ENCODE measurements at places on chromosomes 4 and X.

GRCh38 chr4:103305355-103305754, 107.2 kb upstream of the CENPE start:
- no peak for DNase-seq

DNA sequence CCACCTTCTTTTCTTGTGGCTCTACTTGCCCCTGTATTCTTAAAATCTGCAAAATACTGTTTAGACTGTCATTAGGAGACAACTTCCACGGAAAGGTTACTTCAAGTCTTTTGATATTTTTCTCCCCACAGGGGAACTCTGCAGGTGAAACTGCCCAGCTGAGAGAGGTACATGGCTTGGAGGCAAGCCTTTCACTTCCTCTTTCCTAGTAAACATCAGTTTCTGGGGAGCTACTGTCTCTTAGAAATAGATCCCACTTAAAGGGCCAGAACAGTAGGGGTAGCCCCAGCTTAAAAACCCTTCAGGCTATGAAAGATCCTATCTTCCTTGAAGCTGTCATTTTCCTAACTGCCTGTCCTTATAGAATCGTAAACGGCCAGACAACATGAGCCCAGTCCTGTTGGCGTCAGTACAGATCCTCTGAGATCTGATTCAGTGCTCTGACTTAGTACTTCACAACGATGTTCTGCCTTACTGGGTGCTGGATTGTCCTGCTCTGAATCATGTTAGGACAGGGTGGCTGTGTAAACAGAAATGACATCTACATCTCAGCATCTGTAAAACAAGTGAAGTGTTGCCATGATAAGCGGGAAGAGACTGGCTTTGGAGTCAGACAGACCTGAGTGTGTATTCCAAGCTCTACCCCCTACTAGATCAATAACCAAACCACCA, 102.1 kb downstream of the ITIH6 start:
- peak; percentile 25 for DNase-seq

GRCh38 chrX:132837126-132837525, 121.3 kb downstream of the HS6ST2 start:
- no peak for DNase-seq

- DNase-seq, result no peak
Measured at GRCh38 chr4:52298444-52298843, 247.3 kb downstream of the SPATA18 start.

DNA sequence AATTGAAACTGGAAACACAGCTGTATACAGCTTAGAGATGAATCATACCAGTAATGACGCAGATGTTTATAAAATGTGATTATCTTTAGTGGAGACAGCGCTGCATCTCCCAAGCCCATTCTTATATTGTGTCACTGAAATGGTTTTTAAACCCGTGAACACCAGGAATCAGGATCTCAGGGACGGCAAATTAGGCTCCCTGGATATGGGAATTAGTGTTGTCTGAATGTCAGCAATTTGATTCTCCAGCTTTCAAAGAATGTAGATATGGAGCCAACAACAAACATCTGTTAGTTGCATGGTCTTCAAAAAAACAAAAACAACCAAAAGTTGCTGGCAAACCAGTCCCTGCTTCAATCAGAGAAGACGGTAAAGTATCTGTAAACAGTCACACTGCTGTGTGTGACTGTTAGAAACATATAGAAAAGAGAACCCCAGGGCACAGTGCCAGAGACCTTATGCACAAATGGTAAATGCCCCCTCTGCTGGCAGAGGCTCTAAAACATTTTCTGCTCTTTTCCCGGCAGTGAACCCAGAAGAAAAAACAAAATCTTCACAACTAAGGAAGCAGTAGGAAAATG, 351.9 kb upstream of the FTHL17 start:
- DNase-seq, result no peak

DNA sequence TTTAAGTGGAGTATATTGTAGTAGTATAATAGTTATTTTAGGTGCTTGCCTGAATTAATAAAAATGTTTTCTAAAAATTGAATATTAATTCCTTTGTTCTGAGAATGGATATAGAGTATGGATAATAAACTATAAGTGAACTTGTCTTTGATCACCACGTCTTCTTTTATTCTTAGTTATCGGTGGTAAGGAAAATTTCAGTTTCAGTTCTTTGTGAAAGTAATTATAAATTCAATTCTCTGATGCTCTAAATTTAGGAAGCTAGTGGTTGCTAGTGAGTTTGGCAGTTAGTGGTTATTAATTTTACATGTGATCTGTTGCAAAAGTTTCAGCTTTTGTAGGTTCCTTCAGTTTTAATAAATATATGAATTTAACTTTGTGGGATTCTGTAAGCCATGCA, 30.8 kb downstream of the MRPL1 start:
- peak; percentile 16 for DNase-seq

DNA sequence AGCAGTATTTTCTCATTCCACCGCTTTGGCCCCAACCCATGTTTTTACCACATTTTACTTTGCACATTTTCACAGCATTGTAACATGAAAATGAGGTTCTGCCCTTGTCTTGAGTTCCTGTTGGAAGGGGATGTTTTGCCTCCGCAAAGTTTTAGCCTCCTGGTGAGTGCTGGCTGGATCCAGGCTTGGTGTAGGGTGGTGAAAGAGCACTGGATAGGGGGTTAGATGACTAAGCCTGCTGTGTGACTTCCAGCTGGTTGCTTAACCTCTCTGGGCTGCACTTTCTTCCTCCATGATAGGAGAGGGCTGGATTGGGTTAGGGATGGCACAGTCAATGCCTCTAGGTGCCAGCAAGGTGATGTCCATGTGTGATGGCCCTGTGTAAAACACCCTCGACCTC, 28.9 kb downstream of the CYTL1 start:
- DNase-seq, result no peak

DNA sequence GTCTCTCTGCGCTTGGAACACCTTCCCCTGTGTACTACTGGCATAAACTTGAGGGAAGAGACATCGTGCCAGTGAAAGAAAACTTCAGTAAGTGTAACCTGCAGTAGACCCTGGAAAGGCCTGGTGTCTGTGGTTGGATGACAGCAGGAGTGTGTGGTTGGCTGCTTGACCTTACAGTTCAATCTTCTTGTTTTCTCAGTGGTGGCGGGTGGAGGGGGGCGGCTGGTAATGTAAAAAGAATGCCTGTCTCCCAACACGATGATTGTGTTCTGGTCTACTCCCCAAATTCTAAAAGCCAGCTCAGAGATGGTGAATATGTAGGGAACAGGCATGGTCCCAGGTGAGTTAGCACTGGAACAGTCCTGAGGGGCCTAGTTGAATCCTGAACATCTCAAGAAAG, 18.6 kb downstream of the PSMD10 start:
- no peak for DNase-seq

DNA sequence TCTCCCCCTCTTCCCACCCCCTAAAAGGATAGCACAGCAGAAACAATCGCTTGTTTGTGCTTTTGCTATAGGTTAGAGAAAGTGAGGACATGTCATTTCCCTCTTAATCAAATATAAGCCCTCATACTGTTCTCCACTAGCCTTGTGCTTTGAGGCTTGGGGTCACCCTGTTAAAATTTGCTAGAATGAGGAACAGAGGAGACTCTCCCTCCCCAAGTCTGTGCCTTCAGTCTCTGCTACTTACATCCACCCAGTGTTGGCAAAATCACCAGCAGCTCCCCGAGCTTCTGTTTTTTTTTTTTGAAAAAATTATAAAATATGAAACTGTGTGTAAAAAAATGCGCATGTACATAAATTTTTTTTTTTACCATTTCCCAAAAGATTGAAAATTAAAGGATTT, 19.3 kb downstream of the KLF3 start:
- no peak for DNase-seq

- no peak for DNase-seq
Measured at GRCh38 chrX:122641826-122642225, 542.3 kb upstream of the GRIA3 start.

DNA sequence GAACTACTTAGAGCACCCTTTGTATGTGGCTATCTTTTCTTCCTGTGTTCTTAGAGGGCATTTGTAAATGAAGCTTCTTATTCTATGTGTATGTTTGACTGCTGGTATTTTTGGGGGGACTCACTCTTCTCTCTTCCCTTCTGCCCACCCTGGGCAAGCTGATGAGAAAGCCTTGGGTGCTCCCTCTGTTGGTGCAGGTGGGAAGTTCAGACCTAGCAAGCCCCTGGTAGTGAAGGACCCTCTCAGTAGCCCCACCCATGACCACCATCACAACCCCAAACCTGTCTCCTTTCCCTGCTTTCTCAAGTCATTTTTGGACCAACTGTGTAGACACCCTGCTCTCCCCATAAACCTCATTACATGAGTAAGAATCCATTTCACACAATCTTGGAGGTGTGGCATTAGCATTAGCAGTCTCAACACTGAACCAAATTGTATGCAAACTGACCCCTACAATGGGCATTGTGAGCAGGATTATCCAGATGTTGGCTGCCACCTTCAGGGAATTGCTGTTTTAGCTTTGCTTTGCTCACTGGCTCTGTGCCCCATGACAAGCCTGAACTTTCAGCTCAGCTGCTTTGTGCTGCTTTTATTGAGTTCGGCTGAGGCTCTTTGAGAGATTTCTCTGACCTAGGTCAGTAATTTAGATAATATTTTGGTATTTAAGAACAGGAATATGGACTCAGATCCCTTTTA, 27.9 kb downstream of the TRIM61 start:
- DNase-seq, result no peak

DNA sequence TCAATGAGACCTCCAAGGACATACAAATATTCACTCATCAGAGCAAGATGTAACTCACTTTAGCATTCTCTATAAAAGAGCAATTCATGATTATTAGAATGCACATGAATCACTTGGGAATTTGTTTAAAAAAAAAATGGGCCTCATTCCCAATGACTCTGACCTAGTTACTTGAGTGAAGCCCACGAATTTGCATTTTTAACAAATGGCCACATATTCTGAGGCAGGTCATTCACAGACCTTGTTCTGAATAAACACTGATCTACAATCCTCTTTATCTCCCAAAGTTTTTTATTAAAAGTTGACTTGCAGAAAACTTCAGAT, 255.1 kb upstream of the VEGFC start:
- DNase-seq, result no peak

- DNase-seq, result no peak
Measured at GRCh38 chr4:6368096-6368495, 98.4 kb downstream of the WFS1 start.

- no peak for DNase-seq
Measured at GRCh38 chr4:125780164-125780563, 465.4 kb downstream of the FAT4 start.

DNA sequence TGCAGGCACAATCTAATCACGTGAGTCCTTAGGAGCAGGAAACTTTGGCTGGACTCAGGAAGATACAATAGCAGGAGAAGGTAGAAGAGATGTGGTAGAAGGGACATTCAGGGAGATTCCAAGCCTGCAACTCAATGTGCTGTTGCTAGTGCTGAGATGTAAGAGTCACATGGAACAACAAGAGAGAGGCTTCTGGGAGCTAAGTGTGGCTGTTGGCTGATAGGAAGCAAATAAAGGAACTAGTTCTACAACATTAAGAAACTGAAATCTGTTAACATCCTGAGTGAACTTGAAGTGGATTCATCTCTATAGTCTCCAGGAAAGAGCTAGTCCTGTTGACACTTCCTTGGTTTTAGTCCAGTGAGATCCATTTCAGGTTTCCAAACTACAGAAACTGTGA, 1207.4 kb downstream of the ADGRL3 start:
- DNase-seq, result no peak

DNA sequence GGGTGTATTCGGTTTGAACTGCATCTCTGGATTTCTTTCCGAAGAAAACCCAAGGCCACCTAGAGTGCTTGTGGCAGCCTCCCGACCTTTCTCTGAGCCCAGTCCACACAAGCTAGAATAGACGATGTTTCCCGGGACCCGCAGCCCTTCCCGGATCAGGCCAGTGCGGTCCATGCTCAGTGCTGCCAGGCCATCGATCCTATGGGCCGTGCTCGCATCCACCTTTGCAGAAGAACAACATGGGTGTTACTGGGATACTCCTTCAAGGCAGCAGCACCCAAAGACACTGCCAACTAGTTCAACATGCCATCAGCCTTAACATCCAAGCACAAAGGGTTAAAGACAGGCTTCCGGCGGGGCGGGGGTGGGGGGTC, 22.8 kb downstream of the BCOR start:
- no peak for DNase-seq

- no peak for DNase-seq
Measured at GRCh38 chr4:136311774-136312173, 1220.5 kb downstream of the PCDH18 start.

GRCh38 chr4:5631352-5632065, 76.8 kb downstream of the EVC2 start:
- no peak for DNase-seq

GRCh38 chr4:169115897-169116254, 105.8 kb upstream of the CBR4 start:
- DNase-seq, result no peak

- DNase-seq, result no peak
Measured at GRCh38 chr4:15964159-15964558, 1.2 kb upstream of the FGFBP2 start.

DNA sequence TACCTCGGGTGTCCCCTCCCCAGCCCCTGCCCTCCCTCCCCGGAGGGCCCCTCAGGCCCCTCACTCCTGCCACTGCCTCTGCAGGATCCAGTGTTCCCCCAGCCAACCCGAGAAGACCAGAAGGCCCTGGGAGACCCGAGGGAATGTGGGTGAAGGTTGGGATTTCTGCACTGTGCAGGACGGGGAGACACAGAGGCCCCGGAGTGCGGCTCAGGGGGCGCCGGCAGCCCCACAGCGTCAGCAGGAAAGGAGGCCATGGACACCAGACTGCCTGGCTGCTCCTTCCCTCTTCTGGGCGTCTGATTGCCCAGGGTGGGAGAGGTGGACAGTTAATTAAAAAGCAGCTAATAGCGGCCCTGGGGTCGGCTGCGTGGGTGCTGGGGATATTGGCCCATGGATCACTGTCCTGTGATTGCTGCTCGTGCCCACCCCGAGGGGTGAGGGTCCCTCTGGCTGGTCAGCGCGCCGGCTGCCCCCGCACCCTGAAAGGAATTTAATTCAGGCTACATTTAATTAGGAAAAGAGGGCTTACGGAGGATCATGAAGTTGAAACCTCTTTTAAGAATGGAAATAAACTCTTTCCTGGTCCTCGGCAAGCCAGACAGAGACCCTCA, 57.8 kb upstream of the NKX1-1 start:
- no peak for DNase-seq

- no peak for DNase-seq
Measured at GRCh38 chr4:77922158-77923094, 59.8 kb downstream of the MRPL1 start.

DNA sequence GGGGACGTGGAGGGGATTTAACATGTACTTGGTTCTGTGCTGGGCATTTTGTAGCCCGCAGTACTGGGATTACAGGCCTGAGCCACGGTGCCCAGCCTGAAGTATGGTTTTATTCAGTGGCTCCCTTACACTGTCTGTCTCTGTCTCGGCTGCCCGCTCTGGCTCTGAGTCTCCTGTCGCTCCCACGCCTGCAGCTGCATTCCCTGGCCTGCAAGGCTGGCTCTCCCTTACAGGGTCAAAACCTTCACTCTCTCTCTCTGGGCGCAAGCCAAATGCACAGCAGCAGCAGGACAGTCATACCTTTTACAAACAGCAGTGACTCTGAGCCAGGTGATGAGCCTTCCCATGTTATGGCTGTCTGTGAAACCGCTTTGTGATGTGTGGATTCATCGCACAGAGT, 72.1 kb downstream of the HTRA3 start:
- no peak for DNase-seq

DNA sequence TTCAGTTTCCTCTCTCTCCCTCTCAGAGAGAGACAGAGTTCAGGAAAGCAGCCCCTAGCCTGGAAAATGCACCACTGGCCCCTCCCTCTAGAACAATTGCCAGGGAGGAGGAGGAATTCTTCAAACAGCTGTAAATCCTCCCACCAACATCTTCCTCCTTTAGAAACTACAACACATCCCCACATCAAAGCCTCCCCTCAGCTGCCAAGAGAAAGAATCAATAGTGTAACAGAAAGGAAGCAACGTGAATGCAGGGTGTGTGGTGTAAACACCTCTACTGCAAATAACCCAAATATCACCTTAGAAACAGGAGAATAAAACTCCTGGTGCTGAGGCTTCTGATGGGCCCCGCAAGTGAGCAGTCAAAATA, 249.9 kb upstream of the GATB start:
- DNase-seq, result no peak
